ENCODE measurements at places on chromosomes 1 and 21.

- no peak for DNase-seq
These were observed 68.6 kb upstream of the WARS2 start for GRCh38 chr1:119209061-119209460.

DNA sequence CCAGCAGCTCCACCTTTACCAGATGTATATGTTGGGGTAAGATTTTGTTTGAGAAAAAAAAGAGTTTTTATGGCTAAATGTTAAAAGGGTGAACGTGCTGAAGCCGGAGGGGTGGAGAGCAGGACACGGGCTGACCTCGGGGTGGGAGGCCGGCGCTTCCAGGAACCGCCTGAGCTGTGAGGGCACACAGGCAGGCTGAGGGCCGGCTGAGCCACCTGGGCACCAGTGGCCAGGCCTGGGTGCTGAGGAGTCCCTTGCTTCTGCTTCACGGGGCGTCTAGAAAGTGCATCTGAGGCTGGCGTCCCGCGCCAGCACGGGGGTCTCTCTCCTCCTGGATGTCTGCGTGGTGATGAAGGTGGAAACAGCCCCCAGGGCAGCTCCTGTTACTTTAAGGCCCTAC, 33.6 kb upstream of the ADARB1 start:
- no peak for DNase-seq

- no peak for DNase-seq
These were observed 12.7 kb downstream of the CSF1 start for GRCh38 chr1:109923131-109923945.

GRCh38 chr1:91578320-91579109, 77.9 kb downstream of the CDC7 start:
- DNase-seq = no peak

All from cerebellar nuclear complex (tissue), 1 donor.